ENCODE measurements at places on chromosomes 4 and X. TPM values are rescaled to one million over a fixed set of nuclear protein-coding genes. Genes with fewer than 3 reads are reported as not detected.

Gene GSPT2
- 15.6 TPM for total RNA-seq

DNA sequence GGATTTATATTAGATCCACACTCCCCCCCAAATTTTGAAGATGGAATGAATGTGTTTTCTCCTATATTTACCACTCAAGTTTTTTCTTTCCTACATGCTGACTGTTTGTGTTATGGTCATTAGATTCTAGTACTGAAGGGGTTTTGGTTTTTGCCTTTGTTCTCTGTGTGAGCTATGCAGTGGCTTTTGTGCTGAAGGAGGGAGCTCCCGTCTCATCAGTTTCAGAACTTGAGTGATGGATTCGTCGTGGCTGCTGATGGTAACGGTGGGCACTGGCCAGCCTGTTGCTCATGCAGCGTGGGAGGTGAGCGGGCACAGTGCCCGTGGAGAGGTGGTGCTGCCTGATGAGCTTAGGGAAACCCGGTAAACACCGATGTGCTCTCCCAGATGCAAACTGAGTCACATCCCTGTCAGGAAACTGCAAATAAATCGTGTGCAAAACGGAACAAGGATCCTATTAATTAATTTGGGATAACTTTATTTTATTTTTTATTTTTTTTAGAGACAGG is 101.5 kb downstream of the SORBS2 start:
- H3K27me3 ChIP-seq: peaks cover 2% of the 10 kb centered on the region
- no peak overlapping the region for H3K27ac ChIP-seq
- no peak overlapping the region for H3K4me3 ChIP-seq
- H3K36me3 ChIP-seq: no peaks in the 10 kb centered on the region
- H3K4me1 ChIP-seq: no peaks in the 10 kb centered on the region

- no peak for DNase-seq
- H3K4me3 ChIP-seq: peak overlapping the region; percentile 88
- peak overlapping the region; percentile 99 for H3K27ac ChIP-seq
- H3K36me3 ChIP-seq: peaks cover 23% of the 10 kb centered on the region
- peaks cover 36% of the 10 kb centered on the region for H3K4me1 ChIP-seq
Observed at GRCh38 chrX:48522291-48522690, 683 bp downstream of the EBP start.

DNA sequence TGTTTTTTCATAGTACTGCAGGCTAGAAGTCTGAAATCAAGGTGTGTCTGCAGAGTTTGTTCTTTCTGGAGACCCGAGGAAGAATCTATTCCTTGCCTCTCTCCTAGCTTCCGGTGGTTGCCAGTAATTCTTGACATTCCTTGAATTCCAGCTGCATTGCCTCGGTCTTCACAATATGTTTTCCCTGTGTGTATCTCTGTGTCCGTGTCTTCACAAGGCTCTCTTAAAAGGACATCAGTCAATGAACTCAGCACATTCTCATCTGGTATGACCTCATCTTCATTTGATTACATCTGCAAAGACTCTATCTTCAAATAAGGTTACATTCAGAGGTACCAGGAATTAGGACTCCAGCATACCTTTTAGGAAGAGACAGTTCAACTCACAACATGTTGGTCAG is 163.4 kb downstream of the BANK1 start:
- no peaks in the 10 kb centered on the region for H3K4me1 ChIP-seq
- no peak overlapping the region for H3K27ac ChIP-seq

GRCh38 chr4:179307297-179308136 is 1865.3 kb upstream of the AGA start:
- no peaks in the 10 kb centered on the region for H3K4me1 ChIP-seq
- peak; percentile 36 for DNase-seq
- no peak overlapping the region for H3K27ac ChIP-seq
- no peak overlapping the region for H3K4me3 ChIP-seq
- H3K27me3 ChIP-seq: no peaks in the 10 kb centered on the region

DNA sequence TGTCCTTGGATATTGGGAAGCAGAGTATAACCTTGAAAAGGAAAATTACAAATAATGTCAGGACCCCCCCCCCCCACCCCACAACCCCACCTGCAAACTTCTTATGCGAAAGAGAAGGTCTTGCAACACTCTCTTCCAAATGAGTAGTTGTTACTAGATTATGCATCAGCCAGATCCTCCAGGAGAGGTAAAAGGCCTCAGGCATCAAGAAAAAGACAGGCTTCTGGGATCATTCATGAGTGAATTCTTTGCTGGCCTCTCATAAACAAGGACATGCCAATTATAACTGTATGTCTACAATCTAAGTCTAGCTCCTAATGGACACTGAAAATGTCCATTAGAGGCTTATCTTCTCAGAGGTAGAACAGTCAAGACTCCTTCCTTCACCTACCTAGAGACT is 1443.3 kb downstream of the RAPGEF2 start:
- no peak overlapping the region for H3K27ac ChIP-seq
- no peaks in the 10 kb centered on the region for H3K36me3 ChIP-seq
- no peak overlapping the region for H3K4me3 ChIP-seq
- no peaks in the 10 kb centered on the region for H3K27me3 ChIP-seq
- H3K4me1 ChIP-seq: no peaks in the 10 kb centered on the region
- DNase-seq: no peak

- no peak overlapping the region for H3K27ac ChIP-seq
- no peaks in the 10 kb centered on the region for H3K4me1 ChIP-seq
Observed at GRCh38 chr4:93263166-93263565, 565.4 kb upstream of the ATOH1 start.

Gene EMCN
- total RNA-seq: not detected

- DNase-seq: no peak
- H3K4me3 ChIP-seq: no peak overlapping the region
- no peak overlapping the region for H3K27ac ChIP-seq
- peaks cover 2% of the 10 kb centered on the region for H3K4me1 ChIP-seq
Observed at GRCh38 chrX:136849395-136849794, 31.1 kb downstream of the RBMX start.

Gene ADH7
- not detected for total RNA-seq

DNA sequence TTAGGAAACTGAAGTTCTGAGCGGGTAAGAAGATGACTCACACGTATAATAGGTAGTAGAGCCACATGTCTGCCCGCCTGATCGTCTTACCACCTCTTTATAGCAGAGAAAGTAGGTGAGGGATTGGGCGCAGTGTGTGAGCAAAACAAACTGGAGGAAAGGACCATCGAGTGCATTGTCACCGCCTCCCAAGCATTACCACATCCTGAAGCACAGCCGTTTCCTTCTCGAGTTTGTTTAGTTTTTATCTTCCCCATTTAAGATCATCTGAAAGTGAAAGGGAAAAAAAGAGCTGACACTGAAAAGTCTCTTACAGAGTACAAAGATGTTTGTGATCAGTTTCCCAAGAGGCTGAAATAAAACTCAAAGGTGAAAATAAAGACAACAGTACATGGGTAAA is 14.8 kb downstream of the PDK3 start:
- H3K4me1 ChIP-seq: peaks cover 64% of the 10 kb centered on the region
- peak overlapping the region; percentile 98 for H3K27ac ChIP-seq
- H3K4me3 ChIP-seq: peak overlapping the region; percentile 73
- peak; percentile 85 for DNase-seq
- H3K36me3 ChIP-seq: peaks cover 17% of the 10 kb centered on the region

- no peaks in the 10 kb centered on the region for H3K36me3 ChIP-seq
- H3K27me3 ChIP-seq: peaks cover 3% of the 10 kb centered on the region
- H3K4me1 ChIP-seq: no peaks in the 10 kb centered on the region
- DNase-seq: no peak
- no peak overlapping the region for H3K27ac ChIP-seq
Observed at GRCh38 chr4:152997771-152998487, 61.8 kb downstream of the FHDC1 start.

DNA sequence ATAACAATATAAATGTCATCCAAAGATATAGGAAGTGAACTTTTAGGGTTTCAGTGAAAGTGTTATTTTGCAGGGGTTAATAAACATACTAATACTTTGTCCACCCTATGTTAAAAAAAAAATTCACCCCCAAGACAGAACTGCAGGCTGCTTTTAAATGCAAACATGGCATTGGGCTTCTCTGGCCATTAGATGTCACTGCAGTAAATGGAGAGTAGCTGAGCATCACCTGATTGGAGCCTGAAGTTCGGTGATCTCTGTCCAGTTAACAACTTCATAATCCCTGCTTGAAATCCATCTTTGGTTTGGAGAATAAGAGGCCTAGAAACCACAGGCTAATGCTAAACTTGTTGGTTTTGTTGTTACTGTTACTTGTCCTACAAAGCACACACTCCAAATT is 18.7 kb downstream of the SLC25A43 start:
- no peak overlapping the region for H3K27ac ChIP-seq
- no peaks in the 10 kb centered on the region for H3K36me3 ChIP-seq
- DNase-seq: no peak
- H3K27me3 ChIP-seq: no peaks in the 10 kb centered on the region
- H3K4me3 ChIP-seq: no peak overlapping the region

GRCh38 chrX:14802943-14803710 is 69.7 kb downstream of the FANCB start:
- H3K36me3 ChIP-seq: peaks cover 2% of the 10 kb centered on the region
- no peaks in the 10 kb centered on the region for H3K27me3 ChIP-seq
- no peak overlapping the region for H3K4me3 ChIP-seq
- H3K27ac ChIP-seq: no peak overlapping the region

DNA sequence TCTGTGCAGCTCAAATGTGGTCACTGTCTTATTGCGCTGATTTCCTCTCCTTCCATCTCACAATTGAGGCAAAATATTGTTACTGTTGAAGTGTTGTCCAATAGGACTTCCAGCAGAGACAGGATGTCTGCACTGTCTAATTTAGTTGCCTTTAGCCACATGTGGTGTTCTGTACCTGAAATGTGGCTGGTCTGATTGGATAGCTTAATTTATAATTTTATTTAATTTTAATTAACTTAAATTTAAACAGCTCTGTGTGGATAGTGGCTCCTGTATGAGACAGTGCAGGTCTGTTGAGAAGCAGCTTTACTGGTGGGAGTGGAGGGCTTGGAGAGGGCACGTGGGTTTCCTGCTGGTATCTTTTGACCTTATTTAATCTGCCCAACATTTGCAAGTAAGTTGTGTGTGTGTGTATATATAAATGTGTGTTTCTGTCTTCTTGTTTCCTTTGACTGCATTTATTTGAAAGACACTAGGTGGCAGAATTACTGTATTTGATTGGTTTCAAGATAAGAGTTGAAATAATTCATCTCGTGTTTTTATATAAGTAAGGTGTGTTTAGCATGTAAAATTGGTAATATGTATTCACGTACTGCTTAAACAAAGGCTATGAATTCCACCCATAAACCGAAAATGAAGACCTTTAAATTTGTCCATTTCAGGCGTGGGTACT is 55.3 kb upstream of the MSANTD1 start:
- no peak overlapping the region for H3K4me3 ChIP-seq
- peak overlapping the region; percentile 72 for H3K27ac ChIP-seq
- H3K36me3 ChIP-seq: peaks cover 48% of the 10 kb centered on the region

Gene MCF2
- total RNA-seq: 0.67 TPM

Gene HTN1
- not detected for total RNA-seq

DNA sequence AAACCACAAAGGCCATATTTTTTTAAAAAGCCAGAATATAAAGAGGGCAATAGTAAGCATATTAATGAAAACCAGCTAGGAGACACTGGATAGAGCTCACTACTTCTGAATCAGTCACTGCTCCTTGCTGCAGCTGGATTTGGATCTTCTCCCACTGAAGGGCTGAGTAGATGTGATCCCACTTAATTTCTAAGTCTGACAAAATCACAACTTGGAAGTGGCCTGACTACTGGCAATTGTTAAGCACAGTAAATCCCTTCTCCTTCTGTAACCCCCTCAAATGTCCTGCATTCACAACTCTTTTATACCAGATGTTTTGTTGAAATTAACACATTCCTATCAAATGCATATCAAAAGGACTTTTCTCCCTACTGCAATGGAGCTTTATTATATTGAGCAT is 72.9 kb downstream of the AMMECR1 start:
- no peaks in the 10 kb centered on the region for H3K27me3 ChIP-seq
- no peak overlapping the region for H3K27ac ChIP-seq

DNA sequence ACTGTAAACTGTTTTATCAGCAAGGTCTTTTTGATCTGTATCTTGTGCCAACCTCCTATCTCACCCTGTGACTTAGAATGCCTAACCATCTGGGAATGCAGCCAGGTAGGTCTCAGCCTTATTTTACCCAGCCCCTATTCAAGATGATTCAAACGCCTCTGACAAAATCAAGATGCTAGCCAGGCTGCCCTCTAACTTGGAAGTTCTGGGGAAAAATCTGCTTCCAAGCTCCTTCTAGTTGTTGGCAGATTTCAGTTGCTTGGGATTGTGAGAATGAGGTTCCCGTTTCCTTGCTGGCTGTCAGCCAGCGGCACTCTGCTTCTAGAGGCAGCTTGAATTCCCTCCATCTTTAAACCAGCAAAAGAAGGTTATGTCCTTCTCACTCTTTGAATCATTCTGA is 34.7 kb downstream of the LUZP4 start:
- H3K4me3 ChIP-seq: no peak overlapping the region
- DNase-seq: no peak
- H3K27ac ChIP-seq: no peak overlapping the region
